Stimulated activated CD4-positive, alpha-beta T cell treated with anti-CD3 and anti-CD28 coated beads, Interleukin-1b, Interleukin-23, amount 100 ng/mL, for 48 hours (primary cell): ENCODE measurements at places on chromosomes 16 and 17.

DNA sequence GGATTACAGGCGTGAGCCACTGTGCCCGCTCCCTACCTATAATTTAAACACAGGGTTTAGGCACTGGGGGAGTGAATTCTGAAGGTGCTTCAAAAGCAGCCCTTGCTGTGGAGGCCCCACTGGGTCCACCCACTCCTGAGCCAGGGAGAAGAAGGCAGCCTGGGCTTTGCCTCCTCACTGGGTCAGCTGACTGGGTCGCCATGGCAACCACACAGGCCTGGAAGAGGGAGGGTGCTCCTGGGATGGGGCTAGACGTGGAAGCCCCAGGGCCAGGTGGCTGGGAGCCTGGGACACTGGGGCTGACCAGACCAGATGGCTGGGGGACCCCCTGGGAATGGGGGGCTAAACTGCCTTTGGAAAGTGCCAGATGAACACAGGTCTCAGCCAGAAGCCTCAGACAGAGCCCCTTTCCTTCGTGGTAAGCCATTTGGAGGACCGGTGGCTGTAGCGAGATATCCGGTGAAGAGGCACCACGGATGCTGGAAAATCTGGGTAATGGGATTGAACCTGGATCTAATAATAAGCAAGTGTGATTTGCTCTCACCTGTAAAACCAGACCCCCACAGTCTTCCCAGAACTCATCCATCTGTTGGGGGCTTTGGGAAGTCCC, 32.9 kb downstream of the TRARG1 start:
- peak; percentile 15 for DNase-seq

DNA sequence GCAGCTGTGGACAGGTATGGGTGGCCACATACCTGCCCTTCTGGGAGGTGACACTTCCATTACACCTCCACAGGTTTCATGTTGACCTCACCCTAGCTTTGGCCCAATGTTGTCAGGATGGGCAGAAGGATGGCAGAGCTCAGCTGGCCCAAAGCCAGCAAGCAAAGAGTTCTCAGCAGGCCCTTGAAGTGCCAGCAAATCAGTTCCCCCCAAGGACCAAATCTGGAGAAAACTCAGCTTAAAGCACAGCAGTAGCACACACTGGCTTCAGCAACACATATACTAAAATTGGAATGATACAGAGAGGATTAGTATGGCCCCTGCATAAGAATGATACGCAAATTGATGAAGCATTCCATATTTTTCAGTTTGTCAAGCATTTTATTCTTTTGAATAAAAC, 13.4 kb downstream of the ARL4D start:
- no peak for DNase-seq

DNA sequence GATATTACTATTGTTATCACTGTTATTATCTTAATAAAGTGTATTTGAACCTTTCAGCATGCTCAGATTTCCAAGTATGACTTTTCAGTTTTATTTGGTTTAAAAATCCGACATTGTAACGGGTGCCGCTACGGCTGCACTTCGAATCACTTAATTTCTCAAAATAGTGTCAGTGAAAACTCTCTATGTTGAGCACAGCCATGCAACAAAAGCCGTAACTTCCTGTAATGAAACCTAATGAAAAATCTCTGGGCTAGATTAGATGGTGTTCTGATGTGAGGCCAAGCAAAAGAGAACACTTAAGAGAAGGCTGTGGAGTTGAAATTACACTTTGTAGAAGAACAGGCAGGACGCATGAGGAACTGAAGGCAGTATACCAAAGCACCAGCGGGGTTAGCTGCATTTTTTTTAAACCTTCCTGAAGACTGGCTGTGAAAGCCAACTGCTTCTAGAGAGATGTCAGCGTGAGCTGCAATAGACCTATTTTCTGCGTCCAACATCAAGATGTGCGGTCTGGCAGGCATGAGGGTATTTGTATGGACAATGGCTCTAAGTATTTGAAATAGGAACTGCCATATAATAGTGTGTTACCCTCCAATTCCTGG, 1545.0 kb upstream of the GOT2 start:
- DNase-seq = no peak

DNA sequence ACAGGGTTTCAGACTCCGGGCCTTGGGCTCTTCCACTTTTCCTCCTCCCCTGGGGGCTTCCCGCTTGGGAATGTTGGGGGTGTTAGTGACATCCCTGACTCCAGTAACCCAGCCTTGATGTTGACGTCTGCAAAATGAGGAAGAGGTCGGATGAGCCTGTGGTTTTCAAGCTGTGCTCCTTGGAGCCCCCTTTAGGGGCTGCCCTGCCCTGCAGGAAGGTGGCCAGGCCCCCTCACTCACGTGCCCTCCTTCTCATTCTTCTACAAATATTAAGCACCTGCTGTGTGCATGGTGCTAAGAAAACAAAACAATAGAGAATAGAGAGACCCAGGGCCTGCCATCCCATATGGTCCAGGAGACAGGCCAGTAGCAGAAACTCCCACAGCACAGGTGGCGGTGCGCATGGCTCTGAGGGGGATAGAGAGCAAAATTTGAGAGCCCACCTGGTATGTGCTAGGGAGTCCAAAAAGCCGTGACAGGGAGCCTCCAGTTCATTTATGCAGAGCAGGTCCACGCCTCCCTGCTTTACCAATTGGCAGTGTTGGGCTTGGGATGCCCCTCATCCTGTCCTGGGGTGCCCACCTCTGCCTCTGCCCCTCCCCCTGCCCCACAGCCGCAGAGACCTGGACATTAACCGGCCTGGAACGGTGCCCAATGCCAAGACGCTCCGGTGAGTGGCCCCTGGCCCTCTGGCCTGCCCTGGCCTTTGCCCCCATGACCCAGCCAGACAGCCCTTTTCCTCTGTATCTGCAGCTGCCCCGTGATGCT, 7.4 kb downstream of the NDRG4 start:
- DNase-seq = no peak

- no peak for DNase-seq
These were observed 38.4 kb downstream of the UTP18 start for GRCh38 chr17:51298508-51299371.

DNA sequence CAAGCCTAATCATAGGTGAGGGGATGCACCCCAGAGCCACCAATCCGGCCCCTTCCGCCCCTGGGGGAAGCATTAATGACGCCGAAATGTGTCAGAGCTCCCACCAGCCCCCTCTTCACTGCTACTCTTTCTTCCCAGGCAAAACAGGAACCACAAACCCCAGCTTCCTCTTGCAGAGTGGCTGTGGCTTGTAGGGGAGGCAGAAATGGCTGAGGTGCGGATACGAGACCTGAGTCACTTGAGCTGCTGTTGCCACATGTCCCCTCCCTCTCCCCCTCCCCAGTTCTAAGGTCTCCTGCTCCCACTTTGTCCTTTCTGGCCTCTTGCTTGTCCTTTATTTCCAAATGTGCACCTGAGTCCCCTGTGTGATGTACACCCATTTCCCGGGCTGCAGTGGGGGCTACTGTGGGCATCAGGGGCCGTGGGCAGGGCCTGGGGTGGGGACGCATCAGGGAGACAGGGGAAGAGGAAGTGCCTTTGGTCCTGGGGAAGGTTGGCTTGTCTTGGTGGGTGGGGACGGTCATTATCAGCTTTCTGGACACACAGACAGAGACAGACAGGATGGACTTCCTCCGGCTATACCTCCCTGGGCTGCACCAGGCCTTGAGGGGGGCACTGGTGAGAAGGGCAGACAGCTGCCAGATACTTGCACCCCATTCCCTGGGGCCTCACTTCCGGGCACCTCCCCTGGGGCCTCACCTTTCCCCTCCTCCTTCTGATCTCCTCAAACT, at the start of gene APOBR:
APOBR (plus strand) TSS at position 523 of the 731 bp plus-strand sequence; CDS start at position 562, 39 bp downstream.
- DNase-seq = peak; percentile 89

DNA sequence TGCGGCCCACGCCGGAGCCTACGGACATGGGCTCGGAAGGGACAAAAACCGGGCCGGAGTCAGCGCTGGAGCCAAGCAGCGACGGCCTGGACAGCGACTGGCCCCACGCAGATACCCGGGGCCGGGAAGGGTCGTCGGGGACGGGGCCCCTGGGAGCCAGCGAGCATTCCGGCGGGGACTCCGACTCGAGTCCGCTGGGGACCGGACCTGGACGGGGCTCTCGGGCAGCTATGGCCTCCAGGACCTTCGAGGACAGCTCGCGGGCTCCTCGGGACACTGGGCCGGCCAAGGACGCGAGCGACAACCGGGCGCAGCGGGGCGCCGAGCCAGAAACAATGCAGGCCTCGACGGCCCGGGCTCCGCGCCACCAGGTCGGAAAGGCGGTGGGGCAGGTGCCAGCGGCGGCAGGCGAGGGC, 1.0 kb downstream of the MYO15B start:
- no peak for DNase-seq

DNA sequence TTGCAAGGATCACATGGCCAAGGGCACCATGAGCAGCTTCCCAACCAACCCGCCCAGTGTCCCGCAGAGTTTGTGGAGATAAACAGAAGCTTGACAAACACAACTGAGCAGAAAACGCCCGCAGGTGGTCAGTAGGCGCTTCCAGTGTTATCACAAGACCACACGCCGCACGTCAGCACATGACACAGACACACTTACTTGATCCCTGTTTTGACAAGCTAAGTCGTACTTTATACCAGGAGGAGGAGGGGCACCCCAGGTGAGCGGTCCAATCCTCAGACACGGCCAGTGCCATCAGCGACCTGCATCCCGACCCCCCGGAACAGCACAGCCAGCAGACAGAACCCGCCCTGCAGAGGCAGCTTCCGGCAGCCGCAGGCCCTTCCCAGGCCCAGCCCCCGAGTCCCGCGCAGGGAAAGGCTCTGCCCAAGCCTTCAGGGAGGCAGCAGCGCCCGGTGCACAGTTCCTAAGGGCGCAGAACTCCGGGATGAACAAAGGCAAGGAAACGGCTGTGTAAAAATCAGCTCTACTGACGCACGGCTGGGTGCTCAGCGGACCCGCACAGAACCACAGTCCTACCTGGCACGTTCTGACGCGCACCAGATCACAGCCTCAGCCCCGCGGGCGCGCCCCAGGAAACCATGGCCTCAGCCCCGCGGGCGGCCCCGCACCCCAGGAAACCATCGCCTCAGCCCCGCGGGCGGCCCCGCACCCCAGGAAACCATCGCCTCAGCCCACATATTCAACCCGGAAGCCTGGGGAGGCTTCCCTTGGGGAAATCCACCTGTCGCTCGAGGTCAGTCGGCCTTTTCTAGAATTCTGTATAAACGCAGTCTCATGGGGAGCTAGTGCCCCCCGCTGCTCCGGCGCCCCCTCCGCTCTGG, 27.8 kb downstream of the AXIN1 start:
- DNase-seq = peak; percentile 33

- no peak for DNase-seq
These were observed 445.3 kb upstream of the TOM1L1 start for GRCh38 chr17:54455251-54455868.

DNA sequence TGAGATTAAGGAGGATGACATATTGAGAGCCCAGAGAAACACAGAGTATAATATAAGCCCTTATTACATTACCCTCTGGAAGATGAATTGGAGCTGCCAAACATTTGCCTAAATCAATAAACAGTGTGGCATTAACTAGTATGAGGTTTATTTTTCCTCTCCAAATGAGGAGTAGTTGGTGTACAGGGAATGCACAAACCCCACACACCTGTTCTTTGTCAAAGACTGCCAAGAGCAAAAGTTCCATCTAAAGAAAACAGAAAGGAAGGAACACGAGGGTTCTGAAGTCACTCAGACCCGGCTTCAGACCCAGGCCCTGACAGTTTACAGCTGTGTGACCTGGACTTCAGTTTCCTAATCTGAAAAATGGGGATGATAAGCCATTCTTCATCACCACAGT, 138.1 kb downstream of the SHISA9 start:
- no peak for DNase-seq

DNA sequence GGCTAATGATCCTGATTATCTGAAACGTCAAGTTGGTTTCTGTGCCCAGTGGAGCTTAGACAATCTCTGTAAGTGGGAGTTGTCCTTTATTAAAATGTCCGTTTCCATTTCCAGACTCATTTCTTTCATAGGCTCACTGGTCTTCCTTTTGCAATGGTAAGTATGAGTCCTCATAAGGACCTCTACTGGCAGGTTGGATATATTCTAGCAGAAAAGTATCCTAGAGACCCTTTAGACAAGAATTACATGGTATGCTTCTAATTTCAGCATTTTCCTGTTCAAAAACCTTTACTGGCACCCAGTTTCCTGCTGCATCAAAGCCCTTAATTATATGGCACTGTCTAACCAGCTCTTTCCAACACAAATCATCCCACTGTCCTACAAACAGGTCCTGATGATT, 28.1 kb upstream of the ARL2BP start:
- no peak for DNase-seq

GRCh38 chr17:45333702-45334092, 16.9 kb upstream of the MAP3K14 start:
- no peak for DNase-seq

DNA sequence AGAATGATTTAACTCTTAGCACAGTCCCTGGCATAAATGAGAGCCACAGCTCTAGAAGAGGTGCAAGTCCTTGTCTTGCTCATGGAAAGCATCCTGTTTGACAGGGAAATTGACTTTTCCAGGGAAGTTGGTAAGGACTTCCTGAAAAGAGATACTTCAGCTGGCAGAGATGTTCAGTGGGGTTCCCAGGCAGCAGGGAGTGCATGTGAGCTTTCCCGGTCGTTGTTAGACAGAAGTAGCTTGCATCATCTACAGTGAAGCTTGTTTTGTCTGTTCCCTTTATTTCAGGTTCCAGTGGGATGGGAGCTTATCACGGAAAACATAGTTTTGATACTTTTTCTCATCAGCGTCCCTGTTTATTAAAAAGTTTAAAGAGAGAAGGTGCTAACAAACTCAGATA, 22.9 kb downstream of the ALDH3A2 start:
- no peak for DNase-seq

DNA sequence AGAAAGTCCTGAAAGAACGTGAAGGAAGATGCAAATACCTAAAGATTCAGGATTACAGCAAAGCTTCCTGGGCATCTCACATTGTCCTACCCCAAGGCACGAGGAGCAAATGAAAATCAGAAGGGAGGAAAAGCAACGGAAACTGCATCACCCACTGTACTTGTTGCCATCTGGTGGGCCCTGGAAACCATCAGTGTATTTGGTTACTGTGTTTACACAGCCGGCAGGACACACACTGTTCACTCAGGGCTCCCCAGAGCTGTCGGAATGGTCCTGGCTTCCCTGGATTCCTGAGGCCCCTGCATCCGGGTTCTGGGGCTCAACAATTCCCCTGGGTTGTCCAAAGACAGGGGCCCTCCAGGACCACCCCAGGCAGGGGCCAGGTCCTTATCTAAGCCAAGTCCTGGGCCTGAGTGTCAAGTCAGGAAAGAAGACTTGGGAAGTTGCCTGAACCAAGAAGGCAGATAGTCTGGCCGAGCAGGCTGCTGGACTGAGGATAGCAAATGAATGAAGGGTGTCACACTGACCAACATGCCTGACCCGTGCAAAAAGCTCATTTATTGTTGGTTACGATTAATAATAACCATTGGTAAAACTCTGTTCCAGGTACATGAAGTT, 52.8 kb downstream of the SOX9 start:
- no peak for DNase-seq
